ENCODE measurements at places on chromosomes 12 and 14.

DNA sequence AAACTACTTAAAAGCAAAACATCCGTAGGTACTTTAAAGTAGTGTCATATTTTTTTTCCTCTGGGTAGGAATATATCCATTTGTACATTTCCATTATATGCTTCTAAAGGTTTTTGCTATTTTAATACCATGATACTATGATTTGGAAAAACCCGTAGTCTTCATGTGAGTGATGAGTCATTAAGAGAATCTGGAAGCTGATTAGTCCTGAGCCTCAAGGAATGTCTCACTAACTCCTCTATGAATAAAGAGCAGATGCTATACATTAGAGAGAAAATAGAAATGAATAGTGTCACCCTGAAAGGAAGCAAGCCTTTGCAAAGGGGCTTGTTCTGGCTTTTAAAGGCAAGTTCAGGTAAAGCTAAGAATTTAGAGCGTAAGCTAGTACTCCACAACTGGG, 432.1 kb downstream of the CCDC91 start:
- no peak for DNase-seq

DNA sequence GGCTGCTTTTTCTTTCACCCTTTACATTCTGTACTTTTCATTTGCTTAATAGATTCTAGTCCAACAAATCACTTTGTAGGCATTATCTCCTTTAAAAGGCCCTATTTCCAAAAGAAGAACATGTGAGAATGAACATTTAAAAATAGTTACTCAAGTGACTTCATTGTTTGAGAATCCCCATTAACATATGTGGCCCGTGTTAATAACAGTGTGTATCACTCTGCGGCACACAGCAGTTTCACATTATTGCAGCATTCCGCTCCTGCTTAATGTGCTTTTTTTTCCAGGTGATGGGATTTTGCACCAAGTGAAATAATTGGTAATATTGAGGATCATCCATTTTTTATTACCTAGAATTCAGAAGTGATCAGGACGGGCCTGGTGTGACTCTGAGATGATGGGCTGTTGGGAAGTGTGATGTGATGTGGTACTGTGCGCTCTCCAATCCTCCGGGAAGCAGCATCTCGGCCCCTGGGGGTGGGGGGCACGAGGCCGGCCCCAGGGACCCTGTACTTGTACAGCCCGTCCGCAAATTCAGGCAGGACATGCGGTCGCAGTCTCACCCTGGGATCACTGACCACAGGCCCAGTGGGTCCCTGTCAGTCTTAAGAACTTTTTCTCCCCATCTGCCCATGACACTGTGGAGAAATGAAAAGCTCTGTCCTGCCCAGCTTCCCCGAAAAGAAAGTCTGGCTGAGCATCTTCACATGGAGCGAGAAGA, 32.9 kb downstream of the SLC15A4 start:
- no peak for DNase-seq

GRCh38 chr12:123358035-123358434, 6.6 kb downstream of the SBNO1 start:
- DNase-seq, result no peak

GRCh38 chr12:6772726-6773589, 638 bp downstream of the LAG3 start:
- no peak for DNase-seq

GRCh38 chr12:46556819-46557524, 184.4 kb upstream of the SLC38A2 start:
- no peak for DNase-seq

GRCh38 chr14:100525615-100526014, 61.6 kb downstream of the BEGAIN start:
- DNase-seq, result no peak

DNA sequence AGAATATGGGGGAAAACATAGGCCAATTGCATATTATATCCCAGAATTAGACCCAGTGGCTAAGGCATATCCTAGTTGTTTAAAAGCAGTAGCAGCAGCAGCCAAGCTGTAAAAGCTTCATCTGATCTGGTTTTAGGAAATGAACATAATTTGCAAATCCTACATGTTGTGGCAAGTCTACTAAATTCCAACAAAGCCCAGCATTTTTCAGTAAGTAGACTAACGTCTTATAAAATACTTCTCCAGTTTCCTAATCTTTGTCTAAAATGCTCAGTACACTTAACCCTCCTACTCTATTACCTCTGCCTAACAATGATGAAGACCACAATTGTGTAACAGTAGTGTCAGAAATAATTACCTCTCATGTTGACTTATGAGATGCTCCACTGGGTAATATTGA, 70.9 kb upstream of the RERGL start:
- no peak for DNase-seq

DNA sequence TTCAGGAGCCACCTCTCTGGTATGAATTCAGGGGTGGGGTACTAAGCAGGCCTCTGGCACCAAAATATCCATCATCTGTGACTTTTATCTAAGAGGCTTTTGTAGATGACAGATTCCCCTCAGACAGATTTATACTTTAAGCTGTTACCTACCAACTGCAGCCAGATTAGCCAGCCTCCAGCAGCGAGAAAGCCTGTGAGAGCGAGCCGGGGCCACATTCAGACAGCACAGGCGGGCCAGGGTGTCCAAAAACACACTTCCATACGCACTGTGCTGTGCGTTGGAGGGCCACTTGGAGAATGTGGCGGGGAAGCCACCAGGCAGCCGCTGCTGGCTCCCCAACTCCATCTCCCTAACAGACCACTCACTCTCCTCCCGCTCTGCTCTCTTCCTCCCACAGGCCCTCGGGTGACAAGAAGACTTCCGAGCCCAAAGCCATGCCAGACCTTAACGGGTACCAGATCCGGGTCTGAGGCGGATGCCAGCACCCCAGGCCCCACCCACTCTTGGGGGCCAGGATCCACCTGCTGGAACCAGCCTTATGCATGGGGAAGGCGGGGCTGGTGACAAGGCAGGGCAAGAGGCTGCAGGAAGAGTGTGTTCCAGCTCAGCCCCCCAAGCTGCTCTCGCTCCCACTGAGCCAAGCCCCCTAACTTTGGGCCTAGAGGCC, 17.4 kb downstream of the VASH1 start:
- no peak for DNase-seq

GRCh38 chr12:91099836-91100235, 11.5 kb downstream of the LUM start:
- no peak for DNase-seq
